ENCODE measurements at places on chromosomes 4 and X.

- DNase-seq = no peak
Observed at GRCh38 chr4:15262396-15262795, 165.4 kb upstream of the C1QTNF7 start.

- no peak for DNase-seq
Observed at GRCh38 chr4:1532549-1533395, 126.5 kb upstream of the NKX1-1 start.

DNA sequence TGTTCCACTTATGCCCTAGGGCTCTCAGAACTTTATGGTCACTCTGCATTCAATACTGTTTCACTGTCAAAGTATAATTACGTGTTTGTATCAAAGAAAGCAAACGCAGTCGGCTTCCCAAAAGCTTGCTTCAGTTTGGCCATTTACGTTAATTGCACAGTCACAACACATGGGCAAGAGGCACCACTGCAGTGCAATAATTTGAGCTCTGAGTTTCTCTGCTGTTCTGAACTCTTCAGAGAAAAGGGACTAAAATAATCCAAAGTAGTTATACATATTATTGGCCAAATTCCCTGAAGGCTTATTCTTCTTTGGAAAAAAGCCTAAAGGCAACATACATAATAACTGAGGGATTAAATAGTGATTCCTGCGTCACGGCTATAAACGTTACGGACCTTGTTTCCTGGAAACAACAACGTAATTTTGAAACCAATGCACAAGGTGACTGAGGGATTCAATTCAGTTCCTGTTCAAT is 51.3 kb downstream of the RNF150 start:
- DNase-seq = no peak

DNA sequence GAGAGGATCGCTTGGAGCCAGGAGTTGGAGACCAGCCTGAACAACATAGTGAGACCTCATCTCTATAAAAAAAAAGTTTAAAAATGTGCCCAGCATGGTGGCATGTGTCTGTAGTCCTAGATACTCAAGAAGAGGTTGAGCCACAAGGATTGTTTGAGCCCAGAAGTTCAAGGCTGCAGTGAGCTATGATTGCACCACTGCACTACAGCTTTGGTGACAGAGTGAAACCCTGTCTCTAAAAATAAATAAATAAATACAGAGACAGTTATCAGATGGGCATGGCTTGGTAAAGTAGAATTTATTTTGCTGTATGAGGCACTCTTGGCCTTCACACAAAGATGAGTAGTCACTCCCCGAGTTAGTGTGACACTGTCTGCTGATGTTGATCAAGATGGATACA is 54.1 kb upstream of the SPRY1 start:
- DNase-seq = no peak

- no peak for DNase-seq
Observed at GRCh38 chr4:102517753-102518152, 16.6 kb downstream of the NFKB1 start.

DNA sequence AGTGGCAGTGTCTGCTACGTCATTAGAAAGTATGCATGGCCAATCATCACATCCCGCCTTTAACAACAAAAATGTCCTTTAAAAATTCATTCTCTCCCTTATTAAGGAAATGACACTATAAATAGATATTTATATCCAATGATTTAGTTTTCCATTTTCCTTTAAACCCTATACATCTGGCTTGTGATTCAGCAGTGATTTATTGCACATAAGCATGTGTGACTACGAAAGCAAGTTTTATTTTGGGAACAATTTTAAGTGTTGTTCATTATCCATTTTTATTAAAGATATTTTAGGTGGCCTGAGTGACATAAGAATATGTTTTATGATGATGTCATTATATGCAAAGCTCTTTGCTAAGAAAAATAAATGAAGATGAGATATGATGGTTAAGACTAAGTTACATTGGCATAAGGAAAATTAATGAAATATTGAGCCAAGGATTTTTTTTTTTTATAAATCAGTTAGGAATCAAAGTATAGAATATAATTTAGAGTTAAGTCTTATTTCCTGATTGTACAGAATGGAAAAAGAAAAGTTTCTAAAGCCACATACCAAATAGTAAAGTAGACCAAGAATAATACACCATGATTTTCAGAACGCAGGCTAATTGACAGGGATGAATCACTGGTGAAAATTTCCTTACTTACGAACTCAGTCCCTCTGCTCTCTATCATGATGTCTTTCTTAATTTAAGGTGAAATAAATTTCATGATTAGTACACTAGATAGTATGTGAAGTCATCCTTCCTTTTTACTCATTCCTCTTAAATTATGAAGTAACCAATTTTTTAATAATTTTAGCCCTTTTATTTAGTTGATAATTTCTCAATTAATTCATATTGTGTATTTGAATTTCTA is 822.4 kb downstream of the FAT4 start:
- no peak for DNase-seq

DNA sequence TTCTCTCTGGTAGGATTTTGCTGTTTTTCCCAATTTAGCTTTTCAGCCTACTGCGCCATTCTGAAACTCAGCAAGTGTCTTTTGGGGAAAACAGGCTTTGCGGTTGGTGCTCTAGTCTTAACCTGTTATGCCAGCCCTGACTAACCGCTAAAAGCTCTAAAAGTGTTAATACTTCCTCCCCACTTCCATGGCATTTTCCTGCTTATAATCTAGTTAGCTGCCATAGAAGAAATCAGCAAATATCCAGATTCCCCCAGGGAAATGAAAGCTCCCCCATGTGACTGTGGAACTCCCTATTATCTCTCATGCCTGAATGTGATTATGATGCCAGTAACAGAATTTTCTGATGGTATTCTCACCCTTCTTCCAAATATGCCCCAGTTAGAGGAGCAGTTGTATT is 28.7 kb upstream of the GYPA start:
- no peak for DNase-seq

GRCh38 chr4:177214935-177215334 is 94.7 kb upstream of the NEIL3 start:
- no peak for DNase-seq

DNA sequence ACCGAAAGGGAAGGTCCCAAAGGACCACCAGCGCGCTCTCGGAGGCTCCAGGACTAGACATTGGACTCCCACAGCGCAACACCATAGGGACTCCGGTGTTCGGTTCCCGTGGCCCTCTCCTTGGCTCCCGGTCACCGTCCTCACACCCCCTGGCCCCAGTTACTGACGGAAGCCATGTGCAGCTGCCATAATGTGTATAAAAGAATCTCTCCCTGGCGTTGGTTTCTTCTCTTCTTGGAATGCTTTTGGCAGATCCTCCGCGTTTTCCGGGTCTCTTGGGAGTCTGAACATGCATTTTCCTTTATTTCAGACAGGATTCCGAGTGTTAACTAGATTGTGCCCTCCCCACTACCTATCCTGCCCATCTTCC is 69.8 kb downstream of the FBXO8 start:
- DNase-seq = no peak

- no peak for DNase-seq
Observed at GRCh38 chr4:115664285-115664684, 550.9 kb upstream of the NDST4 start.

GRCh38 chrX:13432414-13433297 is 112.8 kb upstream of the ATXN3L start:
- peak; percentile 75 for DNase-seq

DNA sequence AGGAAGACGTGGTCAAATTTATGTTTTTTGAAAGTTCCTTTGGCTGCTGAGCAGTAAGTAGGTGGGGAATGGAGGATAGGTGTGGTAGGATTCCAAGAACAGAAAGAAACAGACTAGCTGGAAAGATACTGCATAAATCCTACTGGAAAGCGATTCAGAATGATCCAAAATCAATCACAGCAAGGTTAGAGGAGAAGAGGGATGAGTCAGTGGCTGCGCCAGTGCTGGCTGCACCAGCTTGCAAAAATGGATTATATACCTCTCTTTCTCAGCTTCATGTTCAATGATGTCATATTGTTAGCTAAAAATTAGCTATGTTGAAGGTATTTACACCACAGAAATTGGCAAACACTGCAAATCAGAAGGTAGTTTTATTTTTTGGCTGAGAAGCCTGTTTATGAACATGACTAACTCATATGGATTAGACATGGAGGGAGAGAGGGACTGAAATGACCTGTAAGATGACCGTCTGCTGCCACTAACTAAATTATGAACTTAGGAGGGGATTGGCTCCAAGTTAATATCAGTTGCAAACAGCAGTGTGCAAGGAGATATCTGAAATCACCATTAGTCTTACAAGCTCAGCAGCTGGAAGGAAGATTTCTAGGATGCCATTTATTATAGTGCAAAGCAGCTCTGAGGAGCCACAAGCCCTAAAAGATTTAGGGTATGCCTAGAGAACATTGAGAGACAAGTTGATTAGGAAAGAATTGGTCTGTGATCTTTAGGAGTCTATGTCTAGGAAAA is 405.3 kb downstream of the MID1IP1 start:
- no peak for DNase-seq

DNA sequence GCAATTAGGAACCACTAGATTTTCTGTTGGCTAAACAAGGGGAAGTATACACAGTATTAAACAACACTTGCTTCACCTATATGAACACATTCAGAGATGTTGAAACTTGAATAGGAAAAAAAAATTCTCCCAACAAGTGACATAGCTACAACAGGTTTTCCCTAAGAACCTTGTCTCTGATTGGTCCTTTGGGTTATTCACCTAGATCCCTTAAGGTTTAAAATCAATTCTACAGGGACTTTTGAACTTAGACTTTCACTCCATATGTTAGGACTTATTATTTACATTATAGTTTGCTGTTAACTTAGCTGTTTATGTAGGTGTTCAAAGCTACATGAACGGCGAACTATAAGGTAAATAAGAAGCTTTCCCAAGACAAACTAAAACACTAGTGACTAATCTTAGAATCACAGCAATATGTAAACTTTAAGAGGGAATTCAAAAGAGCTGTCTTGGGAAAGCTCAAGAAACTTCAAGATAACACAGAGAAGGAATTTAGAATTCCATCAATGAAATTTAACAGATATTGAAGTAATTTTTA is 72.2 kb upstream of the ZXDB start:
- no peak for DNase-seq

- DNase-seq = no peak
Observed at GRCh38 chr4:74095886-74096264, 3.1 kb downstream of the CXCL2 start.

DNA sequence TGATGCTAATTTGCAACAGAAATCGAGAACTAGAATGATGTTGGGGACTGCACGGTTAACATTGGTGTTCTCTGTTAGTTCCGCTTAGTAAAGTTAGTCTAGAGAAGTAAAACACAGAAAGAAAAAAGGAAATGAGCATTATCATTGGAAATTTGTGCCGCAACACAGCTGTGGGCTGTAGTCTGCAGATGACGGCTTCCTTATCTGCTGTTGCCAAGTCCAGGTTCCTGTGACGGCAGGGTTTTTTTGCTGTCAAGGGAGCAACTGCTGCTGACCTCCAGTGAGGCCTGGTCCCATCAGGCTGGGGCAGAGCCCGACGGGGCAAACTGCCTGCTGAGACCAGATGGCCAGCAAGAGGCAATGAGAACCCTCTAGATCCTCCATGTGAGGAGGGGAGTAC is 38.9 kb upstream of the PHEX start:
- no peak for DNase-seq

GRCh38 chr4:56264873-56265272 is 122.4 kb downstream of the AASDH start:
- DNase-seq = no peak

GRCh38 chrX:34559325-34559724 is 97.8 kb downstream of the TMEM47 start:
- peak; percentile 11 for DNase-seq

DNA sequence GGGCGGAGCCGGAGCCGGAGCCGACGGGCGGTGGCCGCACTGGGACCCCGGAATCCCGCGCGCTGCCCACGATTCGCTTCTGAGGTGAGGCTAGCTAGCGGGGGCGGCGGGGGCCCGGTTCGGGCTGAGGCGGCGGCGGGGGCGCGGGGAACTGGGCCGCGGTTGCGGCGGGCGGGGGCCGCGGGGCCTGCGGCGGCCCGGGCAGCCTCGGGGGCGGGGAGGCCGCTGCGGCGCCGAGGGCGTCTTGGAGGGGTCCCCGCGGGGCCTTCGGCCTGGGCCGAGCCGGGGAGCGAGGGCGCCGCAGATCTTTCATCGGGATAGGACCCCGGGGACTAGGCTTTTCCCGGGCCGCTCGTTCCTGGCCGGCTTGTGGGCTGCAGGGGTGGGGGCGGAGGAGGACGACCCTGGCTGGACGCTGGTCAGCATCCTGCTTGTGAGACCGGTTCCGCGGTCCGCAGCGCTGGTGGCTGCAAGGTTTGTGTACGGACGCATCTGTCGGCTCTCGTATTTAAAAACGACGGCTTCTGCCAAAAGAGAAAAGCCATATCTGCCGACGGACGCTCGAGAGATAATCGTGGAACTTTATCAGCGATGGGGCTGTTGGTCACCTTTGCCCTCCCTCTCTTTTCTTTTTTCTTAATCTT is 419 bp downstream of the ADD1 start:
- no peak for DNase-seq

GRCh38 chr4:157804986-157805385 is 367.8 kb downstream of the GASK1B start:
- DNase-seq = no peak

DNA sequence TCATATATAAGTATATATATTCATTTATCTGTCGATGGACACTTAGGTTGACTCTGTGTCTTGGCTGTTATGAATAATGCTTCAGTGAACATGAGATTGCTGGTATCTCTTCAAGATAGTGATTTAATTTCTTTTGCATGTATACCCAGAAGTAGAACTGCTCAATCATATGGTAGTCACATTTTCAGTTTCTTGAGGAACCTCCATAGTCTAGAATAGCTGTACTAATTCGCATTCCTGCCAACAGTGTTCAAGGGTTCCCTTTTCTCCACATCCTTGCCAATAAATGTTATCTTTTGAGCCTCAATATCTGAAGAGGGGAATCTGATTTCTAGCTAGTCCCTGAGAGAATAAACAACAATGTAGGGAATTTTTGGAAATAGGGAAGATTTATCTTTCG is 32.4 kb upstream of the CCNG2 start:
- DNase-seq = no peak

- DNase-seq = peak; percentile 15
Observed at GRCh38 chr4:121255986-121256750, 92.0 kb upstream of the TNIP3 start.

DNA sequence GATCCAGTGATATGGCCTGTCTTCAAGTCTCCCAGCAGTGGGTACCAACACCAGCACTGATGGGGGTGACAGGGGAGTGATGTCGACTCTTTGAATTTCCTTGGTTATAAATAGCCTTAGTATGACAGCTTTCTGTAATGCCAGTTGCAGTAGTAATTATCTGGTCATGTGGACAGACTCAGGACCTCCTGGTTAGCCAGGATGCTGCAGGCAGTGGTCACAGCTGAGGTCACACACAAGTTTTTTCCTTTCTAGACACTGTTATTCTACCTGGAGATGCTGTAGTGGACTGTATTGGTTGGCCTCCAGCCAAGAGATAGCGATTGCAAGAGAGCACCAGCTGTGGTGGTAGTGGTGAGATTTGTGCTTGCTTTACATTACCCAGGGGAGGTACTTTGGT is 63.6 kb downstream of the UPRT start:
- no peak for DNase-seq

DNA sequence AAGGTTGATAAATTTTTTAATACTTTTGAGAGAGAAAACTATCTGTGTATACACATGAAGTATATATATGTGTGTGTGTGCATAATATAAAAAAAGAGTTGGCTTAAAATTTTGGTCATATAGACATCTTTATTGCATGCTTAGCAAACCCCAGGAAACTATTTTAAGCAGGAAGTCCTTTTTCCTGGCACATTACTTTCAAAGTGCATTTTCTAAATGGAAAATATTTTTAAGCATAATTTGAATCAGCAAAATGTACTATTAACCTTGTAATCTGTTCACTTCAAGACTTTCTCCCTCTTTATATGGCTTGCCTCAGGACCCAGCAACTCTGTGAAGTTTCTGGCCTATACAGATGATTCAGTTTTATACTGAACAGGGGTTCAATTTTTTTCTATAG is 106.3 kb downstream of the CDS1 start:
- DNase-seq = no peak
